ENCODE measurements at places on chromosomes 6 and 20.

GRCh38 chr6:15254070-15254975 lies 8.5 kb downstream of the JARID2 start:
- peak; percentile 92 for DNase-seq

DNA sequence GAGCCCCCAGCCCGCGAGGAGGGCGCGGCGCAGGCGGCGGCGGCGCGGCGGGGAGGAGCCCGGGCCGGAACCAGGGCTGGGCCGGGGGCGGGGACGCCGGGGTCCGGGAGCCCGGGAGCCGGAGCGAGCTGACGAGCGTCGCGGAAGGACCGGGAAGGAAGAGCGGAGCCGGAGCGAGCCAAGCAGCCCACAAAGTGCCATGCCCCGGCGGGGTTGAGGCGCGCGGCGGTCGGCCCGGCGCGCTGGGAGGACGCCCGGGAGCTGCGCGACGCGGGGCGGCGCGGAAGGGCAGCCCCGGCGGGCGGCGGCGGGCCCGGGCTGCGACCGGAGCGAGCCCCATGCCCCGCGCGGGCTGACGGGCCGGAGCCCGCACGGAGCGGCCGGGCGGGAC lies 289 bp downstream of the FOXP4 start:
- no peak for DNase-seq

- no peak for DNase-seq
Observed at GRCh38 chr20:24948939-24949679, at the start of gene CST7. Gene CST7 (plus strand): TSS chr20:24949269. CDS start chr20:24949506, 237 bp downstream.

- no peak for DNase-seq
Observed at GRCh38 chr6:33901822-33902456, 98.1 kb upstream of the MLN start.

GRCh38 chr20:43238266-43238665 lies 48.6 kb upstream of the PTPRT start:
- no peak for DNase-seq

- no peak for DNase-seq
Observed at GRCh38 chr20:53071833-53072232, 99.7 kb downstream of the TSHZ2 start.

- no peak for DNase-seq
Observed at GRCh38 chr20:1479831-1480595, 11.2 kb downstream of the SIRPB2 start.

- DNase-seq: no peak
Observed at GRCh38 chr6:130677766-130678165, 149.4 kb upstream of the SMLR1 start.

GRCh38 chr6:159398633-159399032 lies 229.4 kb downstream of the FNDC1 start:
- DNase-seq: no peak

DNA sequence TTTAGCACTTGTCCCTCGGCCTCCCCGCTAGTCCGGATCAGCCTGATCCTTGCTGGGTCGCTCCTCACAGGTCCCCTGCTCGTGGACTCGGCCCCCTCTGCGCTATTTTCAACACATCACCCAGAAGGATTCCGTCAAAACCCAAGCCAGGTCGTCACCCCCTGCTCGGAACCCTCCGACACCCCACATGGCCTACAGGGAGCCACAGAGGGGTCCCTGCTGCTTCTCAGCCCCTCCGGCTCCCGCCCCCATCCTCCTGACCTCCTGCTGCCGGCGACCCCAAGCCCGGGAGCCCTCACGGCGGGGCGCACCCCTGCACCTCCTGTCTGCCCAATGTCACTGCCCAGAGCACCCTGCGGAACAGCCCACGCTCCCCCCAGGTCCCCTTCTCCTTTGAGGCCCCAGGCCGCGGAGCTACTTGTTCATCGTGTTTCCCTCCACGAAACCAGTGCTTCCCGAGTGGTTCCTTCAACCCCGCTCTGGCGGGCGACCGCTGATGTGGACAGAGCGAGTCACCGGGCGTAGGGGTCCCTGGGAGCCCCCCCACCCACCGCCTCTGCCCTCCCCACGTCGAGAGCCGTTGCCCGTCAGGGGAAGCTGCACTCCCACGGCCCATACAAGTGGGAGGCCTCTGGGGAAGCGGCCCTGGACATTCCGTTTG lies 638 bp upstream of the MYL9 start:
- no peak for DNase-seq

GRCh38 chr6:110467566-110468140 lies 8.8 kb downstream of the SLC22A16 start:
- DNase-seq: no peak

GRCh38 chr6:131982740-131983259 lies 31.6 kb upstream of the CCN2 start:
- no peak for DNase-seq

GRCh38 chr6:78995946-78996345 lies 82.1 kb downstream of the PHIP start:
- DNase-seq: no peak

DNA sequence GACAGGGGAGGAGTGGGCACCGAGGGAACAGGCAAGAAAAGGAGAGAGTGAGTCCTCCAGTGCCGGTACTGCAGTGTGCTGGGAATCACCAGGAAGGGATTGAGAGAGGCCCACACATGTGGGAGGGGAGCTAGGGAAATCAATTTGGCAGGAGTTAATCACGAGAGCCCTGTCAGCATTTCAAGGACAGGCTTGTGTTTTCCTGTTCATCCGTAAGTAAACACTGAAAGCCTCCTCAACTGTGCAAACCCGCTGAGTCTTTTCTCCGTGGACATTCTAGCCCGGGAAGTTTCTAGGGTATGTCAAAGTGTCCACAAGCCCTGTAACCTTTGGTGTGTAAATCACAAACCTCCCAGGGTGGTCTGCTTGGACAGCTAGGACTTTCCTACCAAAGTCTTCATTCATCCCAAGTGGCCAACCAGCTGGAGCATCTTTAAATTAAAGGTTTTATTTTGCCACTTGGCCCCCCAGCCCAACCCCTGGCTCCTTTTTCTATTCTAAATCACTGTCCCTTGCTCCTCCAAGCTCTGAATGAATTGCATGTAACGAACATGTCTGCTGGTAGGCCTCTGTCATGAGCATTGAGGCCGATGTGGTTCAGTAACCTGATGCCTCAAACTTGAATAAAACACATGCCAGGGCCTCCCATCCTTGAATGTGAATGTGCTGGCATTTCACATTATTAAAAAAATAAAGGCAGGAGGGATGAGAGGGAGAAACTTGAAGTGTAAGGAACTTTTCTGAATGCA lies 149.1 kb downstream of the ZNF217 start:
- DNase-seq: no peak

- no peak for DNase-seq
Observed at GRCh38 chr6:143141442-143141841, 80.8 kb downstream of the AIG1 start.

Measured in NCI-H69 (cell line).